ENCODE measurements at places on chromosomes 13 and 19. TPM values are rescaled to one million over a fixed set of nuclear protein-coding genes. Genes with fewer than 3 reads are reported as not detected.

DNA sequence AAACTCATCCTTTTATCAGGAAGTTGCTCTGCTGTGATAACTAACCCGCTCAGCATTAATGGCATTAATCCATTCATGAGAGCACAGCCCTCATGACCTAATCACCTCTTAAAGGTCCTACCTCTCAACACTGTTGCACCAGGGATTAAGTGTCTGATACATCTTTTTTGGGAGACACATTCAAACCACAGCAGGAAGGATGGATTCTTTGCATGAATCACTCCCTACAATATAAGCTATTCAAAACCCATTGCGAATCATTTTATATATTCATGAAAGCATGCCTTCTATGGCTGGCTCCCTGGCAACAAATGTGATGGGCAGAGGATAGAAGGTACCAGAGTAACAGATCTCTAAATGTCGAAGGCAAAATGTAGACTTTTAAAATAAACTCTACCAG lies 27.6 kb downstream of the ARL11 start:
- no peak for DNase-seq
- H3K4me1 ChIP-seq = no peaks in the 10 kb centered on the region
- H3K27ac ChIP-seq = no peak overlapping the region
- no peaks in the 10 kb centered on the region for H3K36me3 ChIP-seq
- H3K27me3 ChIP-seq = no peaks in the 10 kb centered on the region

- peak overlapping the region; percentile 6 for H3K27ac ChIP-seq
- no peaks in the 10 kb centered on the region for H3K27me3 ChIP-seq
- H3K36me3 ChIP-seq = no peaks in the 10 kb centered on the region
- DNase-seq = peak; percentile 62
- H3K4me1 ChIP-seq = peaks cover 29% of the 10 kb centered on the region
Observed at GRCh38 chr13:112900691-112901091, 68.3 kb upstream of the MCF2L start.

GRCh38 chr13:33640832-33641231 lies 177.1 kb upstream of the RFC3 start:
- no peak overlapping the region for H3K27ac ChIP-seq
- H3K4me3 ChIP-seq = no peak overlapping the region
- H3K27me3 ChIP-seq = no peaks in the 10 kb centered on the region
- H3K4me1 ChIP-seq = peaks cover 11% of the 10 kb centered on the region

DNA sequence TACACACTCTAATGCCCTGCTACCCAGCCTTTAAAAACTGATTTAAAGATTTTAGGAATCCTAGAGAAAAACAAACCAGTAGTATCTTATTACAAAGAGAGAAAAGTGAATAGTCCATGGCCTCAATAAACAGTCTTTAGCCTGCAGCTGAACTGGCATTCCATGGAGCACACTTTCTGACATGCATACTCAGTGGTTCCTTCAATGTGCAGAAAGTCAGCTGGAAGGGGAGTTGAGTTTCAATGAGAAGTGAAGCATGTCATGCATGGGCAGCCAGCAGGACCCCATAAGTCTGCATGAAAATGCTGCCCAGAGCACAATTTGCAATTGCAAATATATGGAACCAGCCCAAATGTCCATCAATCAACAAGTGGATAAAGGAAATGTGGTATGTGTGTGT lies 273.7 kb downstream of the UQCRFS1 start:
- H3K27ac ChIP-seq = no peak overlapping the region
- H3K4me3 ChIP-seq = no peak overlapping the region
- no peak for DNase-seq
- no peaks in the 10 kb centered on the region for H3K27me3 ChIP-seq
- no peaks in the 10 kb centered on the region for H3K36me3 ChIP-seq

DNA sequence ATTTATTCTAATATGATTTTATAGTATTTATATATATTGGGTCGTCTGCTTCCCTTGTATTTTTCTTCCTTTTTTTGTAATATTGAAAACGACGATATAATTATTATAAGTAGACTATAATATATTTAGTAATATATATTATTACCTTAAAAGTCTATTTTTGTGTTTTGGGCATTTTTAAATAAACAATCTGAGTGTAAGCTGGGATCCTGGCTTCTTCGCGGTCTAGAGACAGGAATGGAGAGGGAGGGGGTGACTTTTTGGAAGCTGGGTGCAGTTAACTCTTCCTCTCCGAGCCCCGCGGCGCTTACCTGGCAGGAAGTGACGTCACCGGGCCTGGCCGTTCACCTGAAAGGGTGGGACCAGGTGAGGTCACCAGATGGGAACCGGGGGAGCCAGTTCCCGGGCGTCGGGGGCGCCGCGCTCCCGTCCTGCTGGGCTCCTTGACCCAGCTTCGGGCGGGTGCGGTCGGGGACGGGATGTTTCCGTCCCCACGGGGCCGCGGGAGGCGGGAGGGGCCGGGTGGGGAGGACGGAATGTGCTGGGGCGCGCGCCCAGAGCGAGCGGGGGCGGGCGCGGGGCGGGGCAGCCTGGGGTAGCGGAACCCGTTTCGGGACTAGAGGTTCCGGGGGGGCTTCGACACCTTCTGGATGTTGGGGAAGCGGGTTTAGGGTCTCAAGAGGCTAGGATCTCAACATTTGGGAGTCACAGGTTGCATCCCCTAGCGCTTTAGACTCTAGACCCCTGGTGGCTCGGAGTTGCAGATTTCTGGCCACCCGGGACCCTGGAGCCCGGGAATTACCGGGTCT lies 2.8 kb downstream of the ZFP36 start:
- peak overlapping the region; percentile 98 for H3K27ac ChIP-seq
- H3K36me3 ChIP-seq = peaks cover 22% of the 10 kb centered on the region
- H3K4me1 ChIP-seq = peaks cover 14% of the 10 kb centered on the region
- no peaks in the 10 kb centered on the region for H3K27me3 ChIP-seq
- H3K4me3 ChIP-seq = peak overlapping the region; percentile 96
- DNase-seq = peak; percentile 92

DNA sequence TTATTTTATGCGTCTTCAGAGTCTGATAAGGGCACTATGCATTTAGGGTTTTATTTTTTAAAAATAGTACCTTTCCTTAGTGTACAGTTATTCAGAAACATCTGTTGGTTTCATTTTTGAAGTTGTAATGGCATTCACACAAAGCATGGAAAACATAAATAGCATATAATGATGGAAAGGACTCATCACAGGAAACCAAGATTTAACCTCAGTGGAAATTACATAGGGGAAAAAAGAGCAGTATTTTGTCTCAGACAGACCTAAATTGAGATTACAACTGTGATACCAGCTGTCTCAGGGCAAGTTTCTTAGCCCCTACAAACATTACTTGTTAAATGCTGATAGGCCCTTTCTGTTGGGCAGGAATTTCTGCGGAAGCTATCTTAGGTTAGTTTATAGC lies 57.2 kb downstream of the NHLRC3 start:
- H3K4me1 ChIP-seq = no peaks in the 10 kb centered on the region
- no peaks in the 10 kb centered on the region for H3K36me3 ChIP-seq
- no peak for DNase-seq
- no peak overlapping the region for H3K27ac ChIP-seq
- no peak overlapping the region for H3K4me3 ChIP-seq

The KIR2DL4 gene
- 0.25 TPM for total RNA-seq

The B3GNT8 gene
- 4.4 TPM for total RNA-seq

The BSG gene
- 554 TPM for total RNA-seq

The LAIR1 gene
- 41.9 TPM for total RNA-seq

The NKG7 gene
- total RNA-seq = 7.9 TPM

The PCDH17 gene
- total RNA-seq = 18.5 TPM

The CCDC8 gene
- total RNA-seq = 18.9 TPM

The ZSWIM9 gene
- 7.8 TPM for total RNA-seq
